ENCODE measurements at places on chromosomes 3 and 15.
A peak's percentile ranks its signal among the peaks of the same experiment; 100 is the strongest.

GRCh38 chr3:26624209-26624765 lies 1.7 kb downstream of the LRRC3B start:
- no peak for DNase-seq

GRCh38 chr3:15243822-15244482 lies 37.9 kb downstream of the CAPN7 start:
- no peak for DNase-seq

DNA sequence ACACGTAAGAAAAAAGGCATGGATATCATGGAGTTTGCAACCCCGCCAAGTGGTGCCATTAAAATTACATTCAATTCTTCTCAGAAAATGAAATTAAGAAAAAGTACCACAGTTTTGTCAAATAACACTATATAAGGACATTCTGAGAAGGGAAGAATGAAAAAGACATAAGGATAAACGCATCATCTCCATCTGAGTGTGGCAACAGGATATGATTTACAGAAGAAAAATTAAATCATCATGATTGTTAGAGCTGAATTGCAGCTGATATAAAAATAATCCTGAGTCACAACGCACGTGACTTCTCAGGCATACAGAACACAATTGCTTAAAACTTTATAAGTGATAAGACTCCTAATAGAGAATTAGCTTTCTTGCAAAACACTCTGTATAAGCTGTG lies 133.8 kb downstream of the GREM1 start:
- DNase-seq = peak; percentile 93

DNA sequence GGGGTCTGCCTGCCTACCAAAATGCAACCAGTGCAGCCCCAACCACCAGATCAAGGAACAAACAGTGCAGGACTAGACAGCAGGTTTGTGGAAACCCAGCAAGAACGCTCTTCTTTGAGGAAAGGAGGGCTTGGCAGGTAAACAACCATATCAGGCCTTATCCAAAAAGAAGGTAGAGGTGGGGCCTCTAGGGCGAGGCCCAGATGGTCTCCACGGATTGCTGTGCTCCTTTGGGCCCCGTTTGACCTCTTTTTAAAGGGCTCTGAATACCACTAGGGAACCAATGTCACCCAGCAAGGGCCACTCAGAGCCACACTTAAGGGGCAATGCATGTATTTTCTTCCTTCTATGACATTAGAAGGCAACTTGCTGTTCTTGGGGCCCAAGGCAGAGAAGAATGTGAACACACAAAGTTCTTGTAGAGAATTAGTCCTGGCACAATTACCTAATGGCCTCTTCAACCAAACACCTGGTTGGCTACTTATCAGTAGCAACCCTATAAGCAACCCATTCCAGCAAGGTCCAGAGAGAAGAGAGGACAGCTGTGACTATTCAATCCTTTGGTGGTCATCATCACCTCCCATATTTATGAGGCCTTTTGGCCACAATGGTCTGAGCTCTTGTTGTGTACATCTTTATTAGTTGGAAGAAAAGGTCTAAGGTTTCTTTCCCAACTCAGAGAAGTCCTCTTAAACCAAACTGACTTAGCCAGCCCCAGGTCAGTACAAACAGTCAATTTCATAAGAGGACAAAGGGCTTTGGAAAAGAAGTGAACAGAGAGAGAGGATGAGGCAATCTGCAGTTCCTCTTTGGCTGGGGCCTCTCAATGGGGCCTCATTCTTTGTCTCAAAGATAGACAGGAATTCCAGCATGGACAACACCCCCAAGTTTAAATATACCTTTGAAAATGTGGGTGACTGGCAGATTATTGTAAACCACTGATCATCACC lies 36.0 kb downstream of the FOXP1 start:
- DNase-seq = peak; percentile 49

DNA sequence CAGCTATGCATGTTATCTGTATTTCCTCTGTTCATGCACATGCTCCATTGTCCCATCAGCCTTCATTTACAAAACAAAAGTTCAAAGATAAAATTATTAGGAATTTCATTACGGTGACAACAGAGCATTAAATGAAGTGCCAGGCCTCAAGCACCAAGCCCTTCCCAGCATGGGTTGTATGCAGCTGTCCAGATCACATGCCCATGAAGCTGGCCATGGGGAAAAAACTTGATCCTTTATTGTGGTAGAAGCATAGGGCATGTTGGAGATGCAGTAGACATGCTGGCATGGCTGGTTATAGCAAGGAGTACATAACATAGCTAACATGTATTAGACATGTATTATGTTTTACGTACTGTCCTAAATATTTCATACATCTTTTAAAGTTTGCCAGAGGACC lies 4.1 kb upstream of the THRB start:
- no peak for DNase-seq

GRCh38 chr15:38873158-38873557 lies 308.5 kb upstream of the RASGRP1 start:
- DNase-seq = no peak

DNA sequence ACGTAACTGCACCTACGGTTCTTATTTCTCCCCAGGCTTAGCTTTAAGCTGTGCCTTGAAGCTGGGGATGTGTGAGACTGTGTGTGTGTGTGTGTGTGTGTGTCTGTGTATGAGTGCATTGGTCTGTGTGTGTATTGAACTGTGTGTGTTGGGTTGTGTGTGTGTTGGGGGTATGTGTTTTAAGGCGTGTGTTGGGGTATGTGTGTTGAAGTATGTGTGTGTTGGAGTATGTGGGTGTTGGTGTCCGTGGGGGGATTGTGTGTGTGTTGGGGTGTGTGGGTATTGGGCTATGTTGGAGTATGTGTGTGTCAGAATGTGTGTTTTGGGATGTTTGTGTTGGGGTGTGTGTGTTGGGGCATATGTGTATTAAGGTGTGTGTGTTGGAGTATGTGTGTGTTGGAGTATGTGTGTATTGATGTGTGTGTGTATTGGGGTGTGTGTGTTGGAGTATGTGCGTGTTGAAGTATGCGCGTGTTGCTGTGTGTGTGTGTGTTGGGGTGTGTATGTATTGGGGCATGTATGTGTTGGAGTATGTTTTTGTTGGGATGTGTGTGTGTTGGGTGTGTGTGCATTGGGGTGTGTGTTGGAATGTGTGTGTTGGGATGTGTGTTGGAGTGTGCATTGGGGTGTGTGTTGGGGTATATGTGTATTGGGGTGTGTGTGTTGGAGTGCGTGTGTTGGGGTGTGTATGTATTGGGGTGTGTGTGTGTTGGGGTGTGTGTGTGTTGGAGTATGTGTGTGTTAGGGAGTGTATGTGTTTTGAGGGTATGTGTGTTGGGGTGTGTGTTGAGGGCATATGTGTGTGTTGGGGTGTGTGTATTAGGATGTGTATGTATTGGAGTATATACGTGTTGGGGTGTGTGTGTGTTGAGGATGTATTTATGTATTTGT lies 76.4 kb downstream of the LSM3 start:
- DNase-seq = no peak

DNA sequence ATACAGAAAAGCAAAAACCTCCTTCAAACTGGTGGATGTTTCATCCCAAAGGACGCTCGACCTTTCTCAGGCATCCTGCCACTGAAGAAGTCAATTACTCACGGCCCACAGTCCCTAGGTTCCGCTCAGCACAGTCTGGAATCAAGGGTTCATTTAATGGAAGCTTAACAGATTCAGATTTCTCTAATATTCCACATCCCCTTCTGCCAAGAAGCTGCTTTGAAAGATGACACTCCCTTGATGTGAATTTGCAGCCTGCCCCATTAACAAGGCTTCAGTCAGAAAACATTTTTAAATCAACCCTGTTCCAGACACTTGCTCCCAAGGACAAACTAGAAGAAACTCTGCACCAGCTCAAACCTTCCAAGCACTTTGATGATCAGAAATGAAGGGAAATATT lies 81.2 kb downstream of the LIPC start:
- no peak for DNase-seq

DNA sequence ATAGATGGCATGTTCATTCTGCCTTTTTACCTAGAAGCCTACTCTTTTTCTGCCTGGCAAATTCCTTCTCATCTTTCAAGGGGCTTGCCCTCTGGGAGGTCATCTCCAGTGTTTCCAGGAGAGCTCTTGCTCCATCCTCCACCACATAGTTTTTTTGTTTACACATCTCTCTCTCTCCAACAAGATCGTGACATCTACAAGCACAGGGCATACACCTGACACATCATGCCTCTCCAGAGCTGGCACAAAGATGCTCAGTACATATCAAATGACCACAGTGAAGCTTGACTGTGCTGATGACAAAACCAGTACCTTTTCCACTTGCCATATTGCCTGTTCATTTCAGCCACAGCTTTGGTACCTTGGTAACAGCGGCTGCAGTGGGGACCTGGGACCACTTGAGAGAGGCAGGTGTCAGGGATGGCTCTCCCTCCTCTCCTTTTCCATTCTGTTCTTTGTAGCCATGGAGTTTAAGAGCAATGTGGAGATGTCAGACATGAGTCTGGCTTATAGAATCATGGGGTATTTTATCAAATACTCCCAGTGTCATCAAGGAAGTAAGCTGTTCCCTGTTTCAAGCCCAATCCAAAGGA lies 15.4 kb downstream of the ALPK3 start:
- no peak for DNase-seq

DNA sequence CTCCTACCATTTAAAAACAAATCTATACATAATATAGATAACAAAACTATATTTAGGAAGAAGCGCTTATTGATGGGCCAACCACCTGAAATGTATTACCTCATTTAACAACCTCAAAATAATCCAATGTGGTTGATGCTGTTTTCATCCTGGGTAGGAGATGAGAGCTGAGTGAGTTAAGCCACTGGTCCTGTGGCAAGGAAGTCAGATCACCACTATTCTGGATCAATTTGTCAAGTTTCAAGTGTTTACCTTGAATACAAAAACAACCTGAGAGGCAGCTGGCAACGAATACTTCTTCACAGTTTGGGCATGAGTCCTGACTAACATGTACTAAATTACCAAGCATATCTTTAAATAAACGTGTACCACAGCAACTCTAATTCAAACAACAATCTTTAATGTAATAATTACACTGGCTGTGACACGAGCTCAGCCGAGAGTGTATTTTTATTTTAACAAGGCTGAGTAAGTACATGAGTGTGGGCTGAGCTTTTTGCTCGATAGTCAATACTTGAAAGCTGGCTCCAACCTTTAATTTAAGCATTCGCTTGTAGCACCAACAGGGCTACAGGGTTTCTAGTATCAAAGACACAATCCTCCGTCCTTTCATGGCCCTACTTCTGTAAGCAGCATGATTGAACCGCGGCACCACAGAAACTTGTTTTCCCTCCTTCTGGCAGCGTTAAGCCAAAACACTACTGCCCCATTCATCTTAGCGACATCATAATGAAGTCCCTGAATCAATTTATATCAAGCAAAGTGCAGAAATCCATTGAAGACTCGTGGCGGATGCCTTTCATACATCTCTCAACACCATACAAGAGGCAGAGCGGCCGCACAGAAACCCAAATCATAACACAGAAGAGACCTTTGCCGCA lies 93.8 kb upstream of the ICE2 start:
- no peak for DNase-seq

DNA sequence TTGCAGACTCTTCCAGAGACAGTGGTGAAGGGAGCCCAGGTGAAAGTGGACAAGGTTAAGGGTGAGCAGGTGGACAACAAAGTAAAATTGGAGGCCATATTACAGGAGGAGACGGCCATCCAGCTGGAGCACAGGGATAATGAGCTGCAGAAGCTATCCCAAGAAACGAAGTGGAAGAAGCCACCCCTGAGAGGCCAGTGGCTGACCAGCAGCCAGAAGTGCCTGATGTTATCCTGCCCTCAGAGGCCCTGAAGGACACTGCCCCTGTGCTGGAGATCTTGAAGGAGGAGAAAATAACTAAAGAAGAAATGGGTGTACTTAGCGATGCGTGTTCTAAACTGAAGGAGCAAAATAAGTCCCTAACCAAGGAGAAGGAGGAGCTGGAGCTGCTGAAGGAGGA lies 107.6 kb downstream of the SMAD6 start:
- DNase-seq = no peak

DNA sequence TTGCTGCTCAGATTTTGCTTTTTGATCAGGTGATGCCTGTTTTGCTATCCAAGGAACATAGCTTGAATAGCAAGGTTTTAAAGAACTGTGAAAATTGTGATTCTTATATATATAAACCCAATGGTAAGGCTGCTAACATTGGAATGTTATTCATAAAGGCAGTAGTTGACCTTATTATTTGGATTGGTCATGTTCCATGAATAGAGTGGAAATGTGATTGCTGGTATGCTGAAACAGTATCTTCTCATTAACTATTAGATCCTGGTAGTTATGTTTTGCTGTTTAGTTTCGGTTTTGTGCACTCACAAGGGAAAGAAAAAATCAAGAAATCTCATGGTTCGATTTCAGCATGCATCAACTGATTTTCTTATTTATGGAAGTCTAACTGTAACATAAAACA lies 78.7 kb upstream of the NPHP3 start:
- no peak for DNase-seq

- no peak for DNase-seq
Measured at GRCh38 chr3:31176045-31176444, 281.6 kb upstream of the GADL1 start.

- no peak for DNase-seq
Measured at GRCh38 chr3:160069986-160070385, 81.4 kb downstream of the IL12A start.

- peak; percentile 23 for DNase-seq
Measured at GRCh38 chr3:188179006-188179966, 25.3 kb downstream of the LPP start.

GRCh38 chr15:75230016-75230343 lies 28.2 kb upstream of the GOLGA6C start:
- no peak for DNase-seq

- no peak for DNase-seq
Measured at GRCh38 chr3:46413951-46414350, 6.9 kb downstream of the CCRL2 start.

- DNase-seq = no peak
Measured at GRCh38 chr3:184011937-184012889, 5.5 kb downstream of the ABCC5 start.

DNA sequence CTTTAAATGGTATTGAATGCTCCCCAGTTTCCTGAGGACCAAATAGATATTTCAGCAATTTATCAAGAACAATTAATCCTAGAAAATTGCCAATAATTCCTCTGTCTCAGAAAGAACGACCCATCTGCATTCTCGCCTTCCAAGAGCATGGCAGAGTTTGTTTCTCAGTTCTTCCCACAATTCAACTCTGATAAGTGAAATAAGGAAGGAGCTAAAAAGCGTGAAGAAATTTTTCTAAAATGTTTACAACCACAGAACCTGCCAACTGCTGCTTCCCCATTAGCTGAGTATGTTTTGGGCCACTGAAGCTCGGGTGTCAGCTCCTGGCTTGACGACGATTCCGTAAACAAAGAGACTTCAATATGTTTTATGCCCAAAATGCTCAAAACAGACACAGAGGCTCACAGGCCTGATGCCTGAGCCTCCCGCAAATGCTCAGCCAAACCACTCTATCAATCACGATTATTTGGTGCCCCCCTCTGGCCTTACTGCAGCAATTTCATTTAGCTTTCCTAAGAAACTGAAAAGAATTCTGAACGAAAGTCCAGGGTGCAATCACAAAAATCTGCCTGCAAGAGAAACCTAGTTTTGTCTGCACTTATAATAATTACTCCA lies 259.2 kb upstream of the CCDC54 start:
- peak; percentile 91 for DNase-seq

- DNase-seq = peak; percentile 70
Measured at GRCh38 chr3:156433138-156433537, 121.8 kb downstream of the SSR3 start.

GRCh38 chr3:43506644-43507043 lies 115.2 kb downstream of the ANO10 start:
- DNase-seq = no peak

- no peak for DNase-seq
Measured at GRCh38 chr3:176574786-176575185, 622.5 kb downstream of the TBL1XR1 start.

- peak; percentile 97 for DNase-seq
Measured at GRCh38 chr3:126267169-126267975, 87.0 kb upstream of the ALDH1L1 start.

- DNase-seq = no peak
Measured at GRCh38 chr15:63440756-63441155, 59.1 kb upstream of the CA12 start.

Measured in cardiac fibroblast (primary cell).